ENCODE measurements at places on chromosomes 5 and 9.

GRCh38 chr9:122789256-122790046 lies 718 bp downstream of the OR5C1 start:
- DNase-seq, result no peak

GRCh38 chr5:150653145-150653761 lies 7.8 kb upstream of the MYOZ3 start:
- DNase-seq, result no peak

DNA sequence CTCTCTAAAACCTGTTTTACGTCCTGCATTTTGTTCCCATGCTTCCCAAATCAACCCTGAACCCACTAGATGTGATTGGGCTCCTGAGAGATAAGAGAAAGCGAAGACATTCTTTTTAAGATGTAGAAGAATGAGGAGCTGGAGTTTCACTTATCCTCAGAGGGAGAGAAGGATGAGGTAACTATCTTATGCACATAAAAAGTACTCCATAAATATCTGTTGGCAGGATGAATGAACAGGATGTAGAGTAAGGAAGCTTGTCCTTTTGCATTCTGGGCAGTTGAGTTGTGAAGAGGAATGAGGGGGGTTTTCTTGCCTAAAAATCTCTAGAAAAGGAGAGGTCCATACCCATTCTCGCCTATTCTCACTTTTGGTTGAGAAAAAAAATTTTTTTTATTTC lies 163.2 kb downstream of the UNC13B start:
- no peak for DNase-seq

- no peak for DNase-seq
Observed at GRCh38 chr9:68947015-68947414, 66.9 kb downstream of the PRKACG start.

DNA sequence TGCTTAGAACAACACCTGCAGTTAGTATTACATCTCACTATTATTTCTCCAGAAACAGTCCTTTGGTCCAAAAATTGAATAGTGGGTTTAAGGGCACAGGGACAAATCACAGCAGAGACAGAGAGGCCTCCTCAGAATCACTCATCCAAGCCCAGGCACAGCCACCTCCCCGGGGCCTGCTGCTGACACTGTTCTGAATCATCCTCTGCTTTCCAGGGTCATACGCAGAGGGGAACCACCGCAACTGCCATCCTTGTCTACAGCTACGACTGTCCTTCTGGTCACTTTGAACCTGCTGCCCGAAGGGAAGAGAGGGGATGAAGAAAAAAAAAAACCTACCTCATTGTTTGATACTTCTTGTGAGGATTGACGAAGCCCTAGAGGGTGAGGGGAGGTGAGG lies 35.3 kb upstream of the MAN2A1 start:
- no peak for DNase-seq

DNA sequence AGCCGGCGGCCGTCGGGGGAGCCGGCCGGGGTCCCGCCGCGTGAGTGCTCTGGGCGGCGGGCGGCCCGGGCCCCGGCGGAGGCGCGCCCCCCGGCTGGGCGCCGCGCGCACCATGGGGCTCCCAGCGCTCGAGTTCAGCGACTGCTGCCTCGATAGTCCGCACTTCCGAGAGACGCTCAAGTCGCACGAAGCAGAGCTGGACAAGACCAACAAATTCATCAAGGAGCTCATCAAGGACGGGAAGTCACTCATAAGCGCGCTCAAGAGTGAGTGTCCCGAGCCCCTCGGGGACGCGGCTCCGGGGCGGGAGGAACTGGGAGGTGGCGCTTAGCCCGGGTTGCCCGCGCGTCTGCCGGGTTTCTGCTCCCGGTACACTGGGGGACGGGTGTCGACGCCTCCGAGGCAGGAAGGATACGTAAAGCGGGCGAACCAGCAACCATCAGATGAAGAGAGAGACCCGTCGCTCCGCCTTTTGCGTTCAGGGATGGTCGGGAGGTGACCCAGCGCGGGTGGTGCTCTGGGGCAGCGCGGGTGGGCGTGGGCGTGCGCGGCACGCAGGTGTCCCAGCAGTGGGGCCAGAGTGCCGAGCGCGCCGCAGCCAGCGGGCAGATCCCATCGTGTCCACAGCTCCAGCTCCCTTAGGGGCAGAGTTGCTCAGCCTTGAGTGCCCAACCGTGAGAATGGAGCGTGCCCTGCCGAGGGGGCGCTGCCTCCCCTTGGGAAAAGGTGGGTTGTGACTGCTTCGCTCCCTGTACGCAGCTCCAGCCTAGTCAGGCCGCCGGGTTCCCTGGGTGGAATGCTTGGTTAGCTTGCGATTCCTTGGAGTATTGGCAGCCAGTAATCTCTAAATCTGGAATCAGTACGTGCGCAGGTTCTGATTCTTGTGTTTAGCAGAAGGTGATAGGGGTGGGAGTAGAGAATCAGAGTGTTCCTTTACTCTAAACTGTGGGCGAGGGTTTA lies 753 bp downstream of the ARHGAP26 start:
- DNase-seq, result peak; percentile 9

DNA sequence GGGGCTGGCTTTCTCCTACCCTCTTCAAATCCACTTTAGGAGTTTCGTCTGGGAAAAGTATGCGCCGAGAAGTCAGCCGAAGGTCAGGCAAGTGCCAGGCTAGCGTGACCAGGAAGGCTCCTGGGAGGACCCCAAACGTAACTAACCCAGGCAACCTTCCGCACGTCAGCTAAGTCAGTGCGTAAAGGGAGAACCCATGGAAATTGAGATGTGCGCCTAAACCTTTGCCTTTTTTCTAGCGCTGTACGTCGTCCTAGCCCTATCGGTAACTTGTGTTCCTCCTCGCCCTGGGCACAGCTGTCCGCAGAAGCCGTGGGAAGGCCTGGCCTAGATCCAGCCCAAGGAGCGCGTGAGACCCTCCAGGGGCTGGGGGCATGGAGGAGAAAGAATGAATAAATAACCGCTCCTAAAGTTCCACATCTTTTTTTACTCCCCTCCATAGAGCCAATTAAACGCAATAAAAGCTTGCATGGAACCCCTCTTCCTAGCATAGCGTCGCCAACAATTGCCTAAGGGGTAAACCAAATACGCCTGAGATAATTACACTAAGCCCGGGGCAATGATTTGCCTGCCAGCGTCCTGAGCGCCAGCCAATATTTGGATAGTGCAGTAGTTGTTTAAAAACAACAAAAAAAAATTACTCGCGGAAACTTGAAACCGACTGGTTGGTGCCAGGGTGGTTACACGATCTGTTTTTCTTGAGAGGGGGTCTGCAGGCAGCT lies 4.0 kb upstream of the FOXB2 start:
- DNase-seq, result no peak

GRCh38 chr5:136724161-136724560 lies 358.8 kb upstream of the TRPC7 start:
- no peak for DNase-seq
